ENCODE measurements at places on chromosomes 16 and 17. TPM values are rescaled to one million over a fixed set of nuclear protein-coding genes. Genes with fewer than 3 reads are reported as not detected.

FBF1 gene
- total RNA-seq, result 5.4 TPM

- DNase-seq, result no peak
Measured at GRCh38 chr16:1184980-1185379, 32.1 kb downstream of the CACNA1H start.

PRSS36 gene
- 3.5 TPM for total RNA-seq

- DNase-seq, result no peak
Measured at GRCh38 chr16:87833548-87833947, 35.8 kb downstream of the SLC7A5 start.

DNA sequence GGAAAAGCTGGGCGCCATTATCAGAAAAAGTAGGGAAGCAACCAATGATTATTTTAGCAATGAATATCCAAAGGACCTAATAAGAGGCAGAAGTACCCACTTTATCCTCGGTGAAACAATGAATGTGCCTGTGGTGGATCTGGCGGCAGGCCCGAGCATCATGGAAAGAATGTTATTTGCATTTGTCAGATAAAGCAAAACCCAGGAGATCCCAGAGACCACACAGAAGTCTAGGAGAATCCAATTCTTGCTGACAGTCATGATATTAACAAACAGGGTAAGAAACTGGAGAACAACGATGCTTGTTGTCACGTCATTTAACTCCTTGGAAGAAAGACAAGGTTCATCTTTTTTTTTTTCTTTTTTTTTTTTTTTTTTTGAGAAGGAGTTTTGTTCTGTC is 12.0 kb upstream of the TNRC6A start:
- no peak for DNase-seq

DNA sequence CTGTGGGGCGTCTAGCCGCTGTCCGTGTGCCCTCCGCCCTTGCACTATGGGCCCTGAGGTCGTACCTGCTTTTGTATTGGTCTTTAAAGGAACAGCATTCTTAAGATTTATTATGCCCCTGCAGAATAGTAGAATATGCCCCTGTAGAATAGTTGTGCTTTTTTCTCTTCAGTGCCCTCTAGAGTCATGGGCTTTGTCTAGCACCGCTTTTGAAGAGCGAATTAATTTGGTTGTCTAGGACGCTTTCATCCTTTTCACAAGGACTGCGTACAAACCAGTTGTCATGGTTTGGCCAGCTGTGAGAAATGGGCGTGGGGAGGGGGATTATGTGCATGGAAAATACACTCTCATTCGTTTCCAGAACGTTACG is 621 bp downstream of the CEP95 start:
- no peak for DNase-seq

GRCh38 chr16:81444448-81445121 is at the start of gene CMIP:
TSS of gene CMIP (plus strand) at chr16:81444808.
- peak; percentile 93 for DNase-seq

GRCh38 chr17:48175692-48176470 is 68.3 kb downstream of the SNX11 start:
- DNase-seq, result no peak

TBC1D3C gene
- total RNA-seq, result not detected

DNA sequence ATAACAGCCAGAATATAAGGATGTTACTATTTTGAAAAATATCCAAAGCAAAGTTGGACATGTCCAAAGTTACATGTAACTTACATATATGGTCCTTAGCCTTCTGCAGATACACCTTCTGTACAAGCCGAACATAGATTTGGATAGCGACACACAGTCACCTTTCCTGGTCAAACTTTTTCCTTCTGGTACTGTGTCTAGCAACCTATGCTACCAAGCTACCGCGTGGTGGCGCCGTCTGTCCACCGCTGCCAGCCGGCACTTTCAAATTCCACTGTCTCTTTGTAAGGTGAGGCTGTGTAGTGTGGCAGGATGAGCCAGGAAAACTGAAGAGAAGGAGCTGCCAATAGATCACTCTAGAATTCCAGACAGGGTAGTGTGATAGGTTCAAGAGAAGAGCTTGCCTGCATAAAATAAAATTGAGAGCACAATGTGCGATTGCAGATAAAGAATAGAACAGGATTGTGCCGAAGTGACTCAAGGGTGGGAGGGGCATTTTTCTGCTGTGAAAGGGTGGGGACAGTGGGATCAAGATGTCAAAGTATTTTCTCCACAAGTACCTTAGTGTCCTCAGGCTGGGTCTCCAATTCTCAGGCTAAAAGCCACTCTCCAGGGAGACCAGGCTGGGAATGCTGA is 366.9 kb downstream of the SLC39A11 start:
- no peak for DNase-seq

CCL15 gene
- total RNA-seq, result not detected

- DNase-seq, result peak; percentile 69
Measured at GRCh38 chr17:19538095-19539039, 4.7 kb downstream of the SLC47A1 start.

MYH1 gene
- not detected for total RNA-seq

DNA sequence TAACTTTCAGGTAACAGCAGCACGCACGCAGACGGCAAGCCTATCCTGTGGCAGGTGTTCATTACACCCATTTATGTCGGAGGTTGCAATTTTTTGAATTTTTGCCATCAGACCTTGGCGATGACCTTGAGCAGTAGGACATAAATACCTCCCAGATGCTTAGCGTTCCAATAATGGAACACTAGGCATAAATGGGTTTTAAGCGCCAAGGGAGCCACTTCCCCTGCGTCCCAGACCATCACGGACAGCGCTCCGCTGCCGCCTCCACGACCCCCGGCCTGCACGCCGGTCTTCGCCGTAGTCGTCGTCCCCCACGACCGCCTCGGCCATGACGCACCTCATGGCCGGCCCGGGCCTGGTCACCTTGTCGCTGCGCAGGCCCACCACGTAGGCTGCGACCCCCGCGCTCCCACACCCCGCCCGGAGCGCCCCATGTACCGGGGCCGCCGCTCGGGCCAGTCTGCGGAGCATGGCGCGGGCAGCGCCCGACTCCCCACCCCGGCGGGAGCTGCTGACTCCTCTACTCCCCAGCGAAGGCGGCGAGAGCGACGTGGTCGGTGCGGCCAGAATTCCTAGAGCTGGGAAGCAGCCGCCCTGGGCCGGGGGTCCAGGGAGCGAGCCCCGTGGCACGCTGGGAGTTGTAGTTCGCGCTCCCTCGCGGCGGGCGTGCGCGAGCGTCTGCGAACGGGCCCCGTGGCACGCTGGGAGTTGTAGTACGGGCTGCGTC is 22.7 kb downstream of the TMEM235 start:
- peak; percentile 89 for DNase-seq

PROCA1 gene
- total RNA-seq, result not detected

DNA sequence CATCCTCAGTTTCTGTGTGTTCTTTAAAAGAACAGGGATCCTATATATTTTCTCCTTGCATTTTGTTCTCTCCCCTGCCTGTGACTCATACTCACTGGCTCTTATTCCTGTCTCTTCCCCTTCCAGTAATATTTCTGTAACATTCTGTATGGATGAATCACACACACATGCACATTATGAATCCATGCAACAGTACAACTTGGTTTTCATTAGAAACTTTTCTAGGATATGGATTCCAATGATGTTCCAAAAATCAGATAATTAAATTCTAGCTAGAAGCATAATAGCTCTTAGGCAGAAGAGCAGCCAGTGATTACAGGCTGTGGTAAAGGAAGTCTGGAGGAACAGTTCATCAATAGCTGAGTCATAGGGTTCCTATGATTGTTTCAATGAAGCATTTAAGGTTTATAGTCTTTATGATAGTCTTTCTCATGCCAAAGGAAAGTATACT is 119.6 kb upstream of the PMFBP1 start:
- DNase-seq, result no peak

DNA sequence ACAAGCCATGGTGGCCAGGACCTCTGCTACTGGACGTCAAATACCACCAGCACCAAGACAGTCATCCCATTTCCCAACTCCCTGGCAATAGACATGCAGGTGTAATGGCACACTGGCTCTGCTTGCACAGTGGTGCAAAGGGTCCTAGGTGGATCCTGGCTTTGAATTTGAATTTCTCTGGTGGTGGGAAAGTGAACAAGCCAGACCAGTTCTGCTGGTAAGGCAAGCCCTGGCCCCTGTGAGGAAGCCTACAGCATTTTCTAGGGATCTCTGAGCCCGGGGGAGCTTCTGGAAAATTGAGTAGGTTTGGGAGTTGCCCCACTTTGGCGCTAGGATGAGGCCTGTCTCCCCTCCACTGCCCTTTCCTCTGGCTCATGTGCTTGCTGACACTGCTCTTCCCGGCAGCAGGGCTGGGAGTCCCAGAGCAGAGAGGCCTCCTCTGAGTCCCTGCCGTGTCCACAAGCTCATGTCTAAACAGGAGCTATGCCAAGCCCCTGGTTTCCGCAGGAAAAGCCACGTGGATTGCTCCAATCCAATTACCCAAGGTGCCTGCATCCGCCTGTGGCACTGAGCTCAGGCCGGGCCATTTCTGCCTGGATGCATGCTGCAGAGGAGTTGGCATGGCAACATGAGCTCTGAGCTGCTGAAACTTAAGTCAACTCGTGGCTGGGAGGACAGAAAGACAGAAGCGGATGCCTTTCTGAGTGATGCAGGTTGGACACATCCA is 67.0 kb downstream of the PRMT7 start:
- no peak for DNase-seq

DNA sequence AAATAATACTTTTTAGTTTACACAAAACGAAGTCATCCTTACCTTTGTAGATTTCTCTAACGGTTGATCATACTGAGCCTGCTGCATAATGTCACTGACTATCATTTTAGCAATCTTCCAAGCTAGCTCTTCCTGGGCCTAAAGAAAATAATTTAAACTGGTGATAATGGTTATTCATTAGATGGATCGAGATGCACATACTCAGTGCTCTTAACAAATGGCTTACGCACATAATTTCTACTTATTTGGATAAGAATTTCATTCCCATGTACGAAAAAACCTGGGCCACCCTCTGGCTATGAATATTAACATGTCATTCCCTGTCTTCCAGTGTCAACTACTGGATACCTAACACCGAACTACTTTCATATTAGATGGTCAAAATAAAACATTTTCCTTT is 41.4 kb upstream of the ULK2 start:
- DNase-seq, result no peak

DNA sequence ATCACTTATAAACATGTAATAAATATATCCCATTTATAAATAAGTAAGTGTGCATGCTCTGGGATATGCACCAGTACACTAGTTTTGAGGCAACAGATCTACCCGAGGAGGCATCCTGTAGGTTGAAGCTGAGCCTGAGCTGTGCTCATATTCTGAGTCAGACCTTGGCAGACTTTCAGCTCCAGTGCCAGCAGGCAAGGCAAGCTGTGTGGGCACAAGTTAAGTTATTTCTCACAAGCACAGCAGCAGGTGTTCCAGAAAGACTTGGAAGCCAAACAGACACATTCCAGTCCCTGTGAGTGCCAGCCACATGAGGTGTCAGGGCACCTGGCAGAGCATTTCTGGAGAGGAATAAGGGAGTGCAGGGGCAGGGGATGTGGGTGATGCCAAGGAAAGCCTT is 1.3 kb upstream of the CLEC19A start:
- DNase-seq, result no peak

MGAT5B gene
- 0.83 TPM for total RNA-seq

GRCh38 chr16:81483064-81483969 is 38.7 kb downstream of the CMIP start:
- DNase-seq, result no peak

DNA sequence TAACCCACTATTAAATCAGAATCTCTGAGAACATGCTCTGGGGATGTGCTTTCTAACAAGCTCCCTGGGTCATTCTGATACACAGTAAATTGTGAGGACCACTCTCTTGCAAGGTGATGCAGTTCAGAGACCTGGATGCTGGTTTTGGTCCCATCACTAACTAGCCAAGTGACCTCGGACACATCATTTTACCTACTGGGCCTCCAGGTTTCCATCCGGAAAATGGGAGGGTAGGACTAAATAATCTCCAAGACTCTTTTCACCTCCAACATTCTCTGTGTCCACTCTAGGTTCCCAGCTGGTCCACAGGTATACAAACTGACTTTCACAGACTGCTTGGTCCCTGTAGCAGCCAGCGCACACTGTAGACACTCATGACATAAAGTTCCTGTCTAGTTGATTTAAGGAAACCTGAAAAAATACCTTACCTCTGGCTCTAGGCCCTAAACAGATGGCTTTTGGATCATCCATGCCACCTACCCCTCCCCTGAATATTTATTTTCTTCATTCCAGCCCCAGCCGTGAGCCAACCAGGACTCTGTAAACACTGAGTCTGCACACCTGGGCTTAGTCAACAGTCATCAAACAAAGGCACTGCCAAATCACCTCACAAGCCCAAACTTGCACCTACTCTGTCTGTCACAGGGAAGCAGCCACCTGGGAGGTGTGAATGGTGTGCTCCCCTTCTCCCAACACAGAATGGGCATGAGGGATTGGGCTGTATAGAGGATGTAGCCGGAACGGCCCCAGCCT is 51.3 kb upstream of the MRPS23 start:
- no peak for DNase-seq

GRCh38 chr17:29838961-29839360 is 91.1 kb downstream of the SSH2 start:
- DNase-seq, result no peak

- peak; percentile 85 for DNase-seq
Measured at GRCh38 chr17:8223356-8224126, 13.2 kb upstream of the AURKB start.

- no peak for DNase-seq
Measured at GRCh38 chr16:2299915-2300192, 31.9 kb upstream of the RNPS1 start.

ZNF287 gene
- 6.8 TPM for total RNA-seq

KCNH4 gene
- total RNA-seq, result not detected

DNA sequence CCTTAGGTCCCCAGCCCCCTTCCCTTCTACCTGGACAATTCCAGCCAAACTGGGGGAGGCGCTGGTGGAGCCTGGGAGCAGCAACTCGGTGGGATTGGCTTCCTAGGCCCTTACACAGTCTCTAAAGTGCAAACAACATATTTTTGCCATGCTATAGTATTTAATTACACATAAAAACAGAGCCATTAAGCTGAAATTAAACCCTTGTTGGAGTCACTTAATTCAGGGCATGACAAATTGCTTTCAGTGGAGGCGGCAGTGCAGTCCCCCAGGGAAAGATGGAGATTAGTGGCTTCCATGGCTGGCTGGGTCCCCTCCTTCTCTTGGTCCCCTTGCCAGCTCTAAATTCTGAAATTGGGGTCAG is 17.3 kb downstream of the IGFBP4 start:
- no peak for DNase-seq

DNA sequence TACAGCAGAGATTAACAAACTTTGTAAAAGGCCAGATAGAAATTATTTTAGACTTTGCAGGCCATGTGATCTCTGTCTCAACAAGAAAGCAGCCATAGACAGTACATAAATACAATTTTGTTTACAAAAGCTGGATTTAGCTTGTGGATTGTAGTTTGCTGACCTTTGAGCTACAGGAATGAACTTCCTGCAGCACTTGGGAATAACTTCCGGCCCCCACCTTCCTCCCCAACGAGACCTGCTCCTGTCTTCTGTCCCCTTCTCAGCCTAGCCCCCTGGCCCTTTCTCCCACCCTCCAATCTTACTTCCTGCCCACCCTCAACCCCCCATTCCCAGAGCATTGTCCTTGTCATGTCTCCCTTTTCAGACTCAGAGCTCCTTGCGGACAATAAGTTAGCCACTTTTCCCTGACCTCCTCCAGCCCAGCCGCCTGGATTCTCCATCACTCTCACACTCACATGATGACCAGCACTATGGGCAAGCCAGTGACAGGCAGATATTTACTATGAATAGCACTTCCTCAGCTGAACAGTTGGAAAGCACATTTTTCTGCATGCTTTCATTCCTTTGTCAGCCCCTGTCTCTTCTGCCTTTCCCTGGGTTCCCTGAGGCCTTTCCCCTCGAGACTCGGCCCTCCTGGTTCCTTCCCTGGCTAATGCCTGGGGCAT is 27.6 kb upstream of the DLX3 start:
- DNase-seq, result no peak
